ENCODE measurements at places on chromosomes 6 and 20. TPM values are rescaled to one million over a fixed set of nuclear protein-coding genes. Genes with fewer than 3 reads are reported as not detected.

Gene TRMT11
- polyA plus RNA-seq: 19.5 TPM

Gene TUBB2B
- 5.2 TPM for polyA plus RNA-seq

Gene FAM217A
- not detected for polyA plus RNA-seq

Gene ENPP5
- polyA plus RNA-seq: 1.4 TPM

Gene TGM3
- not detected for polyA plus RNA-seq

Gene TBXT
- polyA plus RNA-seq: not detected
